Cerebellum (tissue), 4 donors: ENCODE measurements at places on chromosomes 6 and 20. TPM values are rescaled to one million over a fixed set of nuclear protein-coding genes. Genes with fewer than 3 reads are reported as not detected.

NKAIN4 gene
- 35.0 TPM for total RNA-seq

NKAPL gene
- 2.5 TPM for total RNA-seq

CYP24A1 gene
- 1.1 TPM for total RNA-seq

MTRF1L gene
- 21.7 TPM for total RNA-seq

PPIL6 gene
- 14.5 TPM for total RNA-seq

CNR1 gene
- 225 TPM for total RNA-seq

SLC22A2 gene
- 0.36 TPM for total RNA-seq

SAMD5 gene
- 15.5 TPM for total RNA-seq

FILIP1 gene
- total RNA-seq, result 1.5 TPM

SCRT2 gene
- total RNA-seq, result 2.9 TPM

OR2H2 gene
- not detected for total RNA-seq

EPHA7 gene
- 167 TPM for total RNA-seq

PRDM1 gene
- total RNA-seq, result 0.45 TPM

TNFRSF6B gene
- 0.82 TPM for total RNA-seq

IL17F gene
- total RNA-seq, result not detected

GJA10 gene
- total RNA-seq, result not detected

ANGPT4 gene
- total RNA-seq, result 0.09 TPM

OPRM1 gene
- total RNA-seq, result 15.9 TPM

HCRTR2 gene
- 10.2 TPM for total RNA-seq

CAP2 gene
- total RNA-seq, result 13.8 TPM

RTF2 gene
- 32.2 TPM for total RNA-seq

OR12D3 gene
- total RNA-seq, result not detected

IPCEF1 gene
- total RNA-seq, result 4.4 TPM

NR2E1 gene
- total RNA-seq, result not detected

TNF gene
- total RNA-seq, result 0.18 TPM

GNAS-AS1 gene
- total RNA-seq, result 2.0 TPM

CLPSL1 gene
- not detected for total RNA-seq

MTO1 gene
- 24.0 TPM for total RNA-seq

ISM1 gene
- 0.54 TPM for total RNA-seq

FAM209B gene
- not detected for total RNA-seq

ERVFRD-1 gene
- not detected for total RNA-seq

LY6G6D gene
- total RNA-seq, result not detected

PTCRA gene
- not detected for total RNA-seq

C20orf141 gene
- total RNA-seq, result not detected

ELMO2 gene
- 57.5 TPM for total RNA-seq

ZCCHC3 gene
- 13.5 TPM for total RNA-seq

ETV7 gene
- not detected for total RNA-seq

SAMD10 gene
- 7.9 TPM for total RNA-seq

RAET1G gene
- not detected for total RNA-seq
